ENCODE measurements at places on chromosomes 5 and 9. TPM values are rescaled to one million over a fixed set of nuclear protein-coding genes. Genes with fewer than 3 reads are reported as not detected.

CCL27 gene
- total RNA-seq = 0.28 TPM

GRCh38 chr9:16689351-16689938, 181.0 kb downstream of the BNC2 start:
- DNase-seq = no peak

OGN gene
- total RNA-seq = not detected

DNA sequence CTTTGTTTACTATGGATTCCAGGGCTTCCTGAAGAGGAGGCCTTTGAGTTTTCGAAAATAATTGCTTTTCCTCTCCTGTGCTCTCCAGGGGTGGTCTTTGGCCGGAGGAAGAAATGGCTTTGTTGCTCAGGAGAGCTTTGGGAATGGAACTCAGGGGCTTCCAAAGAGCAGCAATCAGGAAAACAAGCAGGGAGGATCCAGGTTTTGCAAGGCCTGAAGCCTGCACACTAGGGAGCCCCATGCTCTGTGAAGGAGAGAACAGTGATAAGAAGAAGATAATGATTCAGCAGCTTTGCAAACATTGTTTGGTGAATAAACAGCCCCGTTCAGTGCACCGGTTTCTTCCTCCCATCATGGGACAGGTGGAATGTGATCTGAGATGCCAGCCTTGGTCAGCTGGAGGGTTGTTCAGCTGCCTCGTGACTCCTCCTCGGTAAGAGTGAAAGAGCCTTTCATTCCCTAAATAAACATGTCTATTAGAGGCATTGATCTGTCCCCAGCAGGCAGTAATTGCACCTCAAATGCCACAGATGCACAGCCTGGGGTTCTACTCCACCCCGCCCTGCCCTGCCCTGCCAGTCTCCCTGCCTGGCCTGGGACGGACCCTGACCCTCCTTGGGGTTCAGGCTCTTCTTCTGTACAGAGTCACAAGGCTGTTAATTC, 11.5 kb upstream of the ALDH1B1 start:
- DNase-seq = no peak

ZNF454 gene
- not detected for total RNA-seq

DNA sequence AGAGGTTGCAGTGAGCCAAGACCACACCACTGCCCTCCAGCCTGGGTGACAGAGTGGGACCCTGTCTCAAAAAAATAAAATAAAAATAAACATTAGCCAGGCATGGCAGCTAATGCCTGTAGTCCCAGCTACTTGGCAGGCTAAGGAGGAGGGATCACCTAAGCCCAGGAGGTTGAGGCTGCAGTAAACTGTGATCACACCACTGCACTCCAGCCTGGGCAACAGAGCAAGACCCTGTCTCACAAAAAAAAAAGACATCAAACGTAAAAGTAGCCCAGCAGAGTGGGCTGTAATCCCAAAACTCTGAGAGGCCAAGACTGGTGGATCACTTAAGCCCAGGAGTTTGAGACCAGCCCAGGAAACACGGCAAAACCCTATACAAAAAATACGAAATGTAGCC, 19.0 kb downstream of the UIMC1 start:
- no peak for DNase-seq

DNA sequence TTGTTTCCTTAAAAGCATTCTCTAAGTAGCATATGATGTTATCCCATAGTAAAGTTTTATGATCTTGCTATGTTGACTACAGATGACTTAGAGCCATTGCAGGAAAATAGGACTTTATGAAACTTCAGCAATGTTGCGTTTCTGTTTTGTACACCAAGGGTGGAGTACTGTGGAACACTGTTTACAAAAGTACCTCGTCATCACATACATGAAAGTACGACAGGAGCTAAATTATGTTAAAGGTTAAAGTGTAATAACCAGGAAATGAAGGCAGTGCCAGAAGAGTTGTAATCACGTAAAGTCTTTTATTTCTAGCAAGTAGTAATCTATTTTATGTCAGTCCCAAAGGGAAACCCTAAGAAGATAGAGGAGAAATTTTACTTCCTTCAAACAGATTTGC, 50.9 kb downstream of the C9orf85 start:
- DNase-seq = no peak

DNA sequence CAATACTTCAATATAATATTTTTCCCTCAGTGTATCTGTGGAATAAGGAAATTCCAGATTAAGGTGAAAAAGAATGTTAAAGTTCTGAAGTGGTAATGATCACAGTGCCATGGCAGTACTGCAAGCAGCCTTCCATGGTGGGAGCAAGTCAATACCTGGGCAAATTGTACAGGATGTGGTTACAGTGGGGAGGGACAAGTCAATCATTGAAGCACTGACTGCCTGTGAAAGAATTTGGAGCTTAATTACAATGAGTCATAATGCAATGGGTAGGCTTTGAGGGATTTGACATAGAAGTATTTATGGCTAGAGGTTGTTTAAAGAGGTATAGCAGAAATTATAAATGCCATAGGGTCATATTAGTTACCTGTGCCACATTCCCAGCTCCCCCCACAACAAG, 786.5 kb upstream of the ACO1 start:
- DNase-seq = no peak

- DNase-seq = no peak
These were observed 22.8 kb upstream of the ERBIN start for GRCh38 chr5:65903581-65903980.

Data from H9 (cell line).